Right lobe of liver (tissue), 6 donors: ENCODE measurements at places on chromosomes 13 and 19. TPM values are rescaled to one million over a fixed set of nuclear protein-coding genes. Genes with fewer than 3 reads are reported as not detected.

Gene SH2D3A
- 2.3 TPM for total RNA-seq

Gene FCER2
- total RNA-seq: not detected

GRCh38 chr13:39481491-39481890 lies 121.5 kb downstream of the LHFPL6 start:
- H3K27me3 ChIP-seq: no peaks in the 10 kb centered on the region
- H3K4me1 ChIP-seq: no peaks in the 10 kb centered on the region
- DNase-seq: no peak

DNA sequence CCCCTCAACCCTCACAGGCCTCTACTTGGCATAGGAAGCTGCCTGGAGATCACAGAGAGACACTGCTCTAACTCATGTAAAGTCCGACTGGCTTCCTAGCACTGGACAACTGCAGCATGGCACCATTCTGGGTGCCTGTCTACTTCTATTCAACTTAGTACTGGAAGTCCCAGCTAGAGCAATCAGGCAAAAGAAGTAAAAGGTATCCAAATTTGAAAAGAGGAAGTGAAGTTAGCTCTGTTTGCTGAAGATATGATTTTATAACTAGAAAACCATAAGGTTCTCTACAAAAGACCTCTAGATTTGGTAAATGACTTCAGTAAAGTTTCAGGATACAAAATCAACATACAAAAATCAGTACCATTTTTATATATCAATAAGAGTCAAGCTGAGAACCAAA lies 1017.6 kb downstream of the PCDH9 start:
- H3K27ac ChIP-seq: no peak overlapping the region
- H3K27me3 ChIP-seq: no peaks in the 10 kb centered on the region
- no peak overlapping the region for H3K4me3 ChIP-seq

DNA sequence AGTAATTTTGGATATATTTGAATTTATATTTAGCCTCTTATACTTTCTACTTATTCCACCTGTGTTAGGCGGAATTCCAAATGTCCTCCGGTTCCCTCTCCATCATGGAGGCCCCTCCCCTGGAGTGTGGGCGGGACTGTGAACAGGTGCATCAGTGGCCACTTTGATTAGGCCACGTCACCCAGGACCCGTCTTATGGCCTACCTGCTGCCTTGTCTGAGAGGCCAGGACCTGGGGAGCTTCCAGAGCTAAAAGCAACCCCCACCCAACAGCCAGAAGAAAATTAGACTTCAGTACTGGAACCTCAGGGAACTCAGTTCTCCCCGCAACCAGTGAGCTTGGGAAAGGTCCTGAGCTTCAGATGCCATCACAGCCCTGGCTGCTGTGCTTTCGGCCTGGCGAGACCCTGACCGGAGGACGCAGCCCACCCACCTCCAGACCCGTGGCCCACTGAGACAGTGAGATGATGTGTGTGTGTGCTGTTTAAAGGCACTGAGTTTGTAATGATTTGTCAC lies 200.2 kb upstream of the SOX1 start:
- H3K27ac ChIP-seq: no peak overlapping the region
- no peaks in the 10 kb centered on the region for H3K27me3 ChIP-seq

DNA sequence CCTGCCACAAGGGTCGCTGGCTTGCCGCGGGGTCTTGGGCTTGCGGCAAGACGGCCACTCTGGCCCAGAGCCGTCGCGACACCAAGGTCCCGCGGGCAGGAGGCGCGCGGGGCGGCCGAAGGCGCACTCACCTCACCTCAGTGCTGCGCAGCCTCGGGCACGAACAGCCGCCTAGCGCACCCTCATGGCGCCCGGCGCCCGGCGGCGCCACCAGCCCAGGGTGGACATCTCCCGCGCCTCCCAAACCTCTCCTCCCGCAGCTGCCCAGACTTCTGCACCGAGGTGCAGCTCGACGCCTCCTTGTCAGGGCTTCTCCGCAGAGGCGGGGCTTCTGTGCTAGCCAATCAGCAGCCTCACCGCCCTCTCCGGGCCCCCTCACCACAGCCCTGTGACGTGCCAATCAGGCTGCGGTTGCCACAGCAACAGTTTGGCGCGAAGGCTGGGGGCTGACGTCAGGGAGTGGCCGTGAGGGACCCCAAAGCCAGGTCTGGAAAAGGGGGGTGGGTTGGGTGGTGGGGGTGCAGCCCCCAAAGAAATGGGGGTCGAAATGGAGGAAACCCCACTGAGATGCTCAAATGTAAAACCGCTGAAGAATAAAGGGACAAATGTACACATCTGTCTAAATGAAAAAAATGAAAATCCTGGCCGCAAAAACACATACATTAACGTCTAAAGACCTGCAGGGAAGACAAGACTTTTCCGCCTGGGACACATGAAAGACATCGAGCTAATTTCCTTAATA lies at the start of the genes PEG3 and ZIM2:
PEG3 (minus strand) TSS at position 276 of the 742 bp plus-strand sequence. CDS start 16,071 bp downstream, outside the sequence.
ZIM2 (minus strand) TSS at position 276 of the 742 bp plus-strand sequence. CDS start 16,449 bp downstream, outside the sequence.
- peak within 1 kb of the TSS; percentile 45 for H3K4me3 ChIP-seq
- peak within 1 kb of the TSS; percentile 18 for H3K27ac ChIP-seq
- peak; percentile 55 for DNase-seq
- H3K36me3 ChIP-seq: no peaks in the 10 kb centered on the region
- H3K27me3 ChIP-seq: no peaks in the 10 kb centered on the region
- no peaks in the 10 kb centered on the region for H3K4me1 ChIP-seq

- H3K4me3 ChIP-seq: no peak overlapping the region
- H3K36me3 ChIP-seq: no peaks in the 10 kb centered on the region
- H3K4me1 ChIP-seq: no peaks in the 10 kb centered on the region
- no peak overlapping the region for H3K27ac ChIP-seq
- DNase-seq: no peak
Observed at GRCh38 chr13:52954838-52955237, 73.8 kb upstream of the OLFM4 start.

GRCh38 chr13:34347784-34348573 lies 530.0 kb downstream of the RFC3 start:
- H3K4me1 ChIP-seq: no peaks in the 10 kb centered on the region
- no peaks in the 10 kb centered on the region for H3K36me3 ChIP-seq
- H3K4me3 ChIP-seq: no peak overlapping the region
- no peaks in the 10 kb centered on the region for H3K27me3 ChIP-seq

DNA sequence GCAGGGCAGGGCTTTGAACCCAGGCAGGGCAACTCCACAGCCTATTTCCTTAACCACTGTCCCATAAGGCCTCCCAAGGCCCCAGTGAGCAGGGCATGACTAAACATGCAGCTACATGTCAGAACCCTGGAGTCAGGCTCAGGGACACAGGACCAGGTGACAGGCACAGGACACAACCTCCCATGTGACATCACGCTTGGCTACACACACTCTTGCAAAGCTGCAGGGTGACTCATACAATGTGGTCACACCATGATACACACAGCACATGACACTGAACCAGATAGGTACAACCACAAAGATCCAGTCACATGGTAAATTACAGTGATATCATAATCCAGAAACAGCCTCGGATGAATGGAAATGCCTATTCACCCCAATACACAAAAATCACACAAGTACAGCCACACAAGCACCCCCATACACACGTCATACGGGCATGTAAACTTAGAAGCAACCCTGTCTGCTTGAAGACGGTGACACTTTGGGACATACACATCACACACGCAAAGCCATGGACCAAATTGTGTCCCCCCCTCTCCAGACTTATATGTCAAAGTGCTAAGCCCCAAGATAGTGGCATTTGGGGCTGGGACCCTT lies 14.5 kb downstream of the KLK4 start:
- no peaks in the 10 kb centered on the region for H3K27me3 ChIP-seq
- no peak for DNase-seq
- H3K36me3 ChIP-seq: no peaks in the 10 kb centered on the region

DNA sequence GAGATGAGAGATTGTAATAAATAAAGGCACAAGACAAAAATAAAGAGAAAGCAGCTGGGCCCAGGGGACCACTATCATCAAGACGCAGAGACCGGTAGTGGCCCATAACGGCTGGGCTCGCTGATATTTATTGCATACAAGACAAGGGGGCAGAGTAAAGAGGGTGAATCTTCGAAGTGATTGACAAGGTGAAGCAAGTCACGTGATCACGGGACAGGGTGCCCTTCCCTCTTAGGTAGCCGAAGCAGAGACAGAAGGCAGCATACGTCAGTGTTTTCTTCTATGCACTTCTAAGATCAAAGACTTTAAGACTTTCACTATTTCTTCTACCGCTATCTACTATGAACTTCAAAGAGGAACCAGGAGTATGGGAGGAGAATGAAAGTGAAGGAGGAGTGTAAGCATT lies 4.6 kb upstream of the PRKCG start:
- peaks cover 9% of the 10 kb centered on the region for H3K27me3 ChIP-seq
- no peaks in the 10 kb centered on the region for H3K36me3 ChIP-seq
- H3K4me1 ChIP-seq: peaks cover 11% of the 10 kb centered on the region
- no peak overlapping the region for H3K27ac ChIP-seq
- H3K4me3 ChIP-seq: no peak overlapping the region
- no peak for DNase-seq
